SJCRH30 (cell line): ENCODE measurements at places on chromosomes 13 and 19. TPM values are rescaled to one million over a fixed set of nuclear protein-coding genes. Genes with fewer than 3 reads are reported as not detected.

DNA sequence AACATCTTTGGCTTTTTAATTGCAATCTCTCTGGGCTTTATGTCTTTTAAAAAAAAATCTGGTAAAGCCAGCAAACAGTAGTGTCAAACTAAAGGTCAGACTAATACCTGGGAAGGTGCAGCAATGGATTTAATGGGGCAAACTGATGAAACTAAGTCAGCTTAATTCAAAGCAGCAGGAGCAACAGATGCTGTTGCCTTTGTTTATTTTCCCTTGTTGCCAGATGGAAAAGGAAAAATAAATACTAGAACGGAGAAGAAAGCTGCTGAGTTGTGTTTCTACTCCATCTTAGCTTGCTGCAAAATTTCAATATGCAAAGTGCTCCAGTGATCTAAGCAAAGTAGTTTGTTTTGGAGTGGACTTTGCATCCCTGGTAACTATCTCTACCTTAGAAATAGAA lies 1097.8 kb downstream of the PCDH17 start:
- no peaks in the 10 kb centered on the region for H3K36me3 ChIP-seq
- no peaks in the 10 kb centered on the region for H3K4me1 ChIP-seq
- DNase-seq, result no peak
- no peaks in the 10 kb centered on the region for H3K27me3 ChIP-seq
- no peak overlapping the region for H3K4me3 ChIP-seq
- no peak overlapping the region for H3K27ac ChIP-seq

DNA sequence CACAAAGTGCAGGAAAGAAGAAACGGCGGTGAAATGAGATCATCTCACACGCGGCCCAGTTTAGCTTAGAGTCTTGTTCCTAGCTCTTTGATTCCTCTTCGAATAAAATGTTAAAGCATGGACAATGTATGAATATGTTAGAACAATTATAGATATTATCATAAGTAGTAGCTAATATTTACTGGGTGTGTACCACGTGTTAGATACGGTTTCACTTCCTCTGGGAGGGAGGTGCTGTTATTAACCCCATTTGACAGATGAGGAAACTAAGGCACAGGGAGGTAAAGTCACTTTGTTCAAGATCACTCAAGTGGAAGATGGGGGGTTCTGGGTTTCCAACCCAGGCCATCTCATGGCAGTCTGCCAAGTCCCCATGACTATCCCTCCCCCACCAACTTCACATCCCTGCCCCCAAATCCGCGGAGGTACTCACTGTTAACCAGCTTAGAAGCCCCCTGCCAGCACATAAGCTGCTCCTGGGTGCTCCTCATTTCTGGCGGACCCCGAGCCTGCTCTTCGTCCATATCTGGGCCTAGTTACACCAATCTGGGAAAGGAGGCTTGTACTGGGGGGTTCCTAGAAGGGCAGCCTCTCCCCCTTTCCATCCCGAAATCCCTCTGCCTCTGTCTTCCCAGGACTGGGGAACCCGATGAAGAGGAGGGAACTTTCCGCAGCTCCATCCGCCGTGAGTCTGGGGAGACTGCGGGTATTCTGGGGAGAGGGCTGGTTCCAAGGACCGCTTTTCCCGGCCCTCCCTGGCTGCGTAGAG lies 1.0 kb upstream of the FXYD7 start:
- H3K27ac ChIP-seq, result no peak overlapping the region
- H3K27me3 ChIP-seq, result peaks cover 20% of the 10 kb centered on the region; the same call in 1 of the 2 replicates
- no peak for DNase-seq
- no peak overlapping the region for H3K4me3 ChIP-seq
- H3K4me1 ChIP-seq, result no peaks in the 10 kb centered on the region
- H3K36me3 ChIP-seq, result no peaks in the 10 kb centered on the region

GRCh38 chr19:5978606-5979552 lies 939 bp upstream of the RANBP3 start:
- peak overlapping the region; percentile 55 for H3K27ac ChIP-seq
- DNase-seq, result no peak
- peaks cover 8% of the 10 kb centered on the region for H3K4me1 ChIP-seq
- no peaks in the 10 kb centered on the region for H3K27me3 ChIP-seq

DNA sequence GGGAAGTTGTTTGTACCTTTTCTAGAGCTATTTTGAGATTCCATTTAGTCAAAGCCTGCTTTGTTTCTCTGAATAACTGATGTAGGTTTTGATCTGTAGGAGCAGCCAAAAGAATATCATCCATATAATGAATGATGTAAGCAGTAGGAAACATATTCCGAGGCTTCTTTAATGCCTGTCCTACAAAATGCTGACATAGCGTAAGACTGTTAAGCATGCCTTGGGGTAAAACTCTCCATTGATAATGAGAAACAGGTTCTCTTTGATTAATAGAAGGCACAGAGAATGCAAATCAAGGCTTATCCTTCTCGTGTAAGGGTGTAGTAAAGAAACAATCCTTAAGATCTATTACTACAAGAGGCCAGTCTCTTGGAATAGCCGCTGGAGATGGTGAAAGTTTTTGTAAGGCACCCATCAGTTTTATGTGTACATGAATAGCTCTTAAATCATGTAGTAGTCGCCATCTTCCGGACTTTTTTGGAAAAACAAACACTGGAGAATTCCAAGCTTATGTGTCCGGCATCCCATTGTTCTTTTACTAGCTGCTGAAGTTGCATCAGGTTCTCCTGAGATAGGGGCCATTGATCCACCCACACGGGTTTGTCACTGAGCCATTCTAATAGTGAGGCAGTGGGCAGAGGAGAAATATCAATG lies 13.5 kb downstream of the FPR3 start:
- peak; percentile 33 for DNase-seq
- H3K27me3 ChIP-seq, result no peaks in the 10 kb centered on the region
- H3K27ac ChIP-seq, result no peak overlapping the region

DNA sequence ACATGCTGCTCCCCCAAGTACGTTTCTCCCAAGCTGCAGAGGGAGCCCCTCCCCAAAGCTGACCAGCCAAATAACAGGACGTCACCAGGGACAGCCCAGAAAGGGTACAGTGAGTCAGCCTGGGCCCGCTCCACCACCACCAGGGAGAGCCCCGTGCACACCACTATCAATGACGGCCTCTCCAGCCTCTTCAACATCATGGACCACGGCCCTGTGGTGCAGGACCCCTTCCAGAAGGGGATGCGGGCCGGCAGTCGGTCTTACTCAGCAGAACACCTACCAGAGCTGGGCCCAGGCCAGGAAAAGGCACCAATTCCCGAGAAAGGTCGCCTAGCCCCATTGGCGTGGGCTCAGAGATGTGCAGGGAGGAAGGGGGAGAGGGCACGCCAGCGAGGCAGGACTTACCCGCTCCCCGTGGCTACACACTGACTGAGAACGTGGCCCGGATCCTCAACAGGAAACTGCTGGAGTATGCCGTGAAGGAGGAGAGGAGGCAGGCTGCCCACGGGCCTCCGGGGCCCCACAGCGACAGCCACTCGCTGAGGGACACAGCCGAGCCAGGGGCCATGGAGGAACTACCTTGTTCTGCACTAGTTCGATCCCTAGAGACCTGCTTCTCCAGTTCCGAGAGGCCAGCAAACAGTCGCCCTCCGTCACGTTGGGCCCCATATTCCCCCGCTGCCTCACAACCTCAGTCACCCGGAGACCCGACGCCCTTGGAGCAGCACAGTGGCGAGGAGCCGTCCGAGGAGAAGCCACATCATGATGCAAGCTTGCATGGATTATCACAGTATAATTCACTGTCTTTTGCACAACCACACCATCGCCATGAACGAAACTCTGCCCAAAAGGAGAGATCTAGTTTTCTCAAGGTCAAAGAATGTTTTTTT lies 815.9 kb upstream of the KLHL1 start:
- no peak overlapping the region for H3K27ac ChIP-seq
- H3K27me3 ChIP-seq, result no peaks in the 10 kb centered on the region
- H3K4me3 ChIP-seq, result no peak overlapping the region
- no peak for DNase-seq
- no peaks in the 10 kb centered on the region for H3K36me3 ChIP-seq
- no peaks in the 10 kb centered on the region for H3K4me1 ChIP-seq

- H3K27ac ChIP-seq, result no peak overlapping the region
- H3K4me1 ChIP-seq, result peaks cover 3% of the 10 kb centered on the region; the same call in 1 of the 2 replicates
- DNase-seq, result no peak
- H3K36me3 ChIP-seq, result peaks cover 12% of the 10 kb centered on the region
Measured at GRCh38 chr19:16373532-16373931, 48.9 kb downstream of the KLF2 start.

- H3K4me3 ChIP-seq, result no peak overlapping the region
- H3K4me1 ChIP-seq, result no peaks in the 10 kb centered on the region
- no peak for DNase-seq
- no peak overlapping the region for H3K27ac ChIP-seq
Measured at GRCh38 chr19:21638776-21639175, 128.6 kb downstream of the ZNF100 start.

GRCh38 chr13:99724633-99725517 lies 223.6 kb downstream of the TM9SF2 start:
- H3K4me3 ChIP-seq, result no peak overlapping the region
- DNase-seq, result no peak
- no peak overlapping the region for H3K27ac ChIP-seq
- H3K4me1 ChIP-seq, result no peaks in the 10 kb centered on the region

DNA sequence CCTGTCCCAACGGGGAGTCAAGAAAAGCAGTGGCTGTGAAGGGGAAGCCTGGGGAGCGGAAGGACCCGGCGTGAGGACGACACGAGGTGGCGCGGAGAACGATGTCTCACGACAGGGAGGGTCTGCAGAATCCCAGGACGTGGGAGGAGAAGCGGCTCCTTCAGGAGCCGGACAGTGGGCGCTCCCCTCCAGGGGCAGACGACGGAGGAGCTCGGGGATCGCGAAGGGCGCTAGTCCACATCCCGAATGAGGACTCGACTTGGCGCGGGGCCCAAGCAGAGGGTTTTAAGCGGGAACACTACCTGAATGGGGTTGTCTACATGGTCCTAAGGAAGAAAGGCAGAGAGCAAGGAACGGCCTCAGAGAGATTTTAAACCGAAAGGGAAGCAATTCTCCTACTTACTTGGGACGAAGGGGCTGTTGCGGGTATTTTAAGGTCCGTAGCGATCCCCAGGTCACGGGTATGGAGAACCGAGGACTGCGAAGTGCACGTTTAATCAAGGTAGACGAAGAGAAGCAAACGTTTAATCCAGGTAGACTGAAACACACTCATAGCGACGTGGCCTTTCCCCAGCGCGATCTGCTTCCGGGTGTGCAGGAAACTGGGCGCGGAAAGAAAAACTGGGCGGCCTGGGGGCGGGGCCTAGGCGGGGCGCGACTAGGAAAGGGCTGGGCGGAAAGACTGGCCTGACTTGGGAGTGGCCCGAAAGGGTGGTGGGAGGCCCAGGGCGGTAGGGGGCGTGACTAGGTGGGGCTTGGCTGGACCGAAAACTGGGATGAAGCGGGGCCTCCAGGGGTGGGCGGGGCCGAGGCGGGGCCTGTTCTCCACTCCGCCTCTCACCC lies at the start of gene ZNF841:
TSS of gene ZNF841 (minus strand) at position 594 of the 843 bp plus-strand sequence. CDS start 10,964 bp downstream, outside the sequence.
- peaks cover 21% of the 10 kb centered on the region for H3K36me3 ChIP-seq
- H3K4me3 ChIP-seq, result peak within 1 kb of the TSS; percentile 87
- H3K4me1 ChIP-seq, result no peaks in the 10 kb centered on the region
- peak; percentile 97 for DNase-seq
- peak within 1 kb of the TSS; percentile 59 for H3K27ac ChIP-seq

DNA sequence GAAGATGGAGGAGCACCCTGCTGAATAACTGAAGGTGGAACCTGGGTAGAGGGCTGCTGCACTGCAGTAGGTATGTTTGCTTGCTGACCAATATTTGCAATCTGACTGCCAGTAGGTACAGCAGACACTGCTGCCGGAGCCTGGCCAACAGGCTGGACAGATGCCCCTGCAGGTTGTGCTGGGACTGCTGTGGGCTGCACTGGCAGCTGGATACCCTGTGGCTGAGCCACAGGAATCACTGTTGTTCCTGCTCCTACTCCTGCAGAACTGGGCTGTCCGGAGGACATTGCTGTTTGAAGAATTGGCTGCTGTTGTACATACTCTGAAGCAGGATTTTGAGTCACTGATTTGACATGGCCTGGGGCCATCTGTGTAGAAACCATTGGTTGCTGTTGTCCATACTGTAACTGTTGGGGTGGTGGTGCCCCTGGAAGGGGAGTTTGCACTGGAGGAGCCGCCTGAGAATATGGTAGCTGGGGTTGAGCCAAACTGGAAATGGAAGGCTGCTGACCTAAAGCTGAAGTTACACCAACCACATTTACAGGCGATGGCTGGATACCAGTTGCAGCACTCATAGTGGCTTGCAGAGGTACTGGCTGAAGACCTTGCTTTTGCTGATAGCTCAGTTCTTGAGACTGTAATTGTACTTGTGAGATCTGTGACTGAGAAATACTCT lies 2.2 kb downstream of the TSC22D1 start:
- no peak overlapping the region for H3K4me3 ChIP-seq
- no peak overlapping the region for H3K27ac ChIP-seq
- no peaks in the 10 kb centered on the region for H3K27me3 ChIP-seq
- no peak for DNase-seq
- peaks cover 9% of the 10 kb centered on the region for H3K4me1 ChIP-seq

GRCh38 chr19:50922317-50922853 lies 11.2 kb upstream of the KLK4 start:
- H3K36me3 ChIP-seq, result no peaks in the 10 kb centered on the region
- H3K27ac ChIP-seq, result peak overlapping the region; percentile 8; the same call in 1 of the 2 replicates
- DNase-seq, result peak; percentile 84
- peaks cover 16% of the 10 kb centered on the region for H3K4me1 ChIP-seq
- no peaks in the 10 kb centered on the region for H3K27me3 ChIP-seq

GRCh38 chr13:91158017-91158395 lies 189.5 kb upstream of the MIR17HG start:
- no peak overlapping the region for H3K27ac ChIP-seq
- no peaks in the 10 kb centered on the region for H3K36me3 ChIP-seq
- no peak overlapping the region for H3K4me3 ChIP-seq
- no peaks in the 10 kb centered on the region for H3K27me3 ChIP-seq
- DNase-seq, result no peak

- H3K27me3 ChIP-seq, result no peaks in the 10 kb centered on the region
- peak within 1 kb of the TSS; percentile 78 for H3K4me3 ChIP-seq
- H3K27ac ChIP-seq, result peak within 1 kb of the TSS; percentile 84
- DNase-seq, result peak; percentile 96
Measured at GRCh38 chr19:12723641-12724426, at the start of gene TNPO2. Gene TNPO2 (minus strand): TSS chr19:12723932. CDS start chr19:12720977, 2,955 bp downstream.

DNA sequence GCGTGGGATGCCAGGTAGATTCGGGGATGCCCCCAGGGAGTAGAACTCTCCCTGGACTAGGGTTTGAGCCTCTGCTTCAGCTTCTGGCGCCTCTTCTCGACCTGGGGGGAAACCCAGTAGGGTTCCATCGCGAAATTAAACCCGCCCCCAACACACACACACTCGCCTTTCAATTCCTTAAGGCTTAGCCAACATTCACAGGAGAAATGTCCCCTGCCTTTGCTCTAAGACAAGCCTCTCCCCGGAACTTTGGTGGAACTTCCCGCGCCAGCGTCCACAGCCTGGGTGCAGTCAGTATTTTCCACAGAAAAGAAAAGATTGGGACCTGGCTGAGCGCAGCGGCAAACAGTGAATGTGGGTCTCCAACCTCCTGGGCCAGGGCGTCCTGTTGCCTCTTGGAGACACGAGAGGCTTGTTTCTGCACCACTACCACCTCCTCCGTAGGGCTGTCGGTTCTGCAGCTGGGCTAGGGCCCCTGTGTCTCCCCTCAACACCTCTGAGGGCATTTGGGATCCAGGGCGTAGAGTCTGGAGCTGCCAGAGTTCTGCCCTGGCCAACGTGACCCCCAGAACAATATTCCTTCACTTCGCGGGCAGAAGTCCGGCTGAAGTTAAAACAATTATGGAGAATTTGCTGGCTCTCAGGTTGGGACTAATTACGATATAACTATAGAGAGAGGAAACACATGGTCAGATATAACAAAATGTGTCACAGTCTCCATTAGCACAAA lies 3.2 kb downstream of the PDX1 start:
- H3K36me3 ChIP-seq, result no peaks in the 10 kb centered on the region
- H3K27ac ChIP-seq, result no peak overlapping the region
- DNase-seq, result no peak
- peaks cover 14% of the 10 kb centered on the region for H3K27me3 ChIP-seq

- H3K36me3 ChIP-seq, result no peaks in the 10 kb centered on the region
- H3K27me3 ChIP-seq, result peaks cover 5% of the 10 kb centered on the region; the same call in 1 of the 2 replicates
- DNase-seq, result no peak
Measured at GRCh38 chr19:17469092-17469480, 1.2 kb upstream of the SLC27A1 start.

MATK gene
- not detected in 2 replicates for total RNA-seq

CRB3 gene
- not detected in 2 replicates for total RNA-seq

PTH2 gene
- not detected in 2 replicates for total RNA-seq
